ENCODE measurements at places on chromosomes 13 and 19.

GRCh38 chr19:3538965-3539755 lies at the start of gene TEKTIP1:
Gene TEKTIP1 (plus strand): TSS chr19:3539174. CDS start chr19:3539178, 4 bp downstream.
- no peak for DNase-seq

- no peak for DNase-seq
Observed at GRCh38 chr19:17626456-17627015, 61.6 kb downstream of the UNC13A start.

DNA sequence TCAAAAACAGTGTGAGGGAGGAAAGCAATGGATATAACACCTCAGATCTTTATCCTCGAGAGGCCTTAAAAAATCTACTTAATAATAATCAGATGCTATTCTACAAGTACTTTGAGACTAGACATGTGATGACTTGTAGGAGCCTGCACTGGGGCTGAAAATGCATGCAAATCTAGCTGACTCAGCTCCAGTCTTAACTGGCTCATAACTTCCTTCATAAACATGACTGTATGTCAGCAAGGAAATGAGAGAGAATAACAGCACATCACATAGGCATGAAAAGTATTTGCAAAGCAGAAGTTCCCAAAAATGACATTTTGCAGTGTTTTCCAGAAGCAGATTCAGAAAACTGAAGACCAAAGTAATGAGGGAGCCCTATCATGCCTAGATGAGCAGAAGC lies 38.1 kb downstream of the PSG5 start:
- DNase-seq: no peak

DNA sequence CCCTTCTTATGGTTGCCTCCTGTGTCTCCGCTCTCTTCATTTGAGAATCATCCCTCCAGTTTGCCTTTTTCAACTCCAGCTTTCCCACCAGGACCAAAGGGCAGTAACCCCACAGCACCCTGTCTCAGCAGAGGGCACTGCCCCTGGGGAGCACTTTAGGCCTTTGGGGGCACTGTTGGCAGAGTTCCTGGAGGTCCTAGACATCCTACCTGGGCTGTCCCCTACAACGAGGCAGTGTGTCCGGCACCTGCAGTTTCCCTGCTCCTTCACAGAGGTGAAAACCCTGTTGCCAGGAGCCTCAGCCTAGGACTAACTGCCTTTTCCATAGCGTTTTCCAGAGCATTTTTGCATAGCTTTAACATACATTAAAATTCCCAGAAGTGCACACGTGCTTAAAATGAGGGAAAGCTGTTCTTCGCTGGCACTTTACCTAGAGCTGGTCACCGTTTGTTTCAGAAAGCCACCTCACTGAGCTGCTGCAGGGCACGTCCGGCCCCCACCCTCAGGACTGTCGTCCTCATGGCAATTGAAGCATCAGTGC lies 234.9 kb downstream of the TEX29 start:
- no peak for DNase-seq

- no peak for DNase-seq
Observed at GRCh38 chr13:70959035-70959775, 851.0 kb upstream of the KLHL1 start.
